Neural progenitor cell (in vitro differentiated cells): ENCODE measurements at places on chromosomes 2 and 18. TPM values are rescaled to one million over a fixed set of nuclear protein-coding genes. Genes with fewer than 3 reads are reported as not detected.

The GLB1L gene
- total RNA-seq = 7.2 and 14.7 TPM in 2 replicates

The ARHGAP28 gene
- total RNA-seq = 19.1 and 25.7 TPM in 2 replicates

The EVX2 gene
- not detected in 2 replicates for total RNA-seq

The ALKAL2 gene
- total RNA-seq = not detected in 2 replicates

The SP140L gene
- 2.0 and 2.1 TPM in 2 replicates for total RNA-seq

DNA sequence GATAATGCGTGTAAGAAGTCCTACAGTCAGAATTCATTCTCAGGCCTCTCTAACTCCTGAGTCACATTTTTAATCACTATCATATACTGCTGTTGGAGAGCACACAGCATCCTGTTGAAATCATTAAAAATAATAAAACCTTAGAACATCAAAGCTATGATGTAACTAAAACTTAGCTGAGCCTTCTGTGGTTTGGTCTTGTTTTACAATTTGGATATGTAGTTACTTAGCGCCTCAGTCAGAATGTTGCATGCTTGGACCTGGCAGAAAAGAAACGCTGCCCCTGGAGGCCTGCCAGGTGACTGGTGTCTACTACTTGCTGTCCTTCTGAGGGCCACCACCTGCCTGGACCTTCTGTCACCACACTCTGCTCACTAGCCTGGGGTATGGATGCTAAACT lies 261.1 kb upstream of the RASGRP3 start:
- H3K4me1 ChIP-seq = no peaks in the 10 kb centered on the region
- no peaks in the 10 kb centered on the region for H3K27me3 ChIP-seq
- no peaks in the 10 kb centered on the region for H3K36me3 ChIP-seq
- no peak for DNase-seq
- H3K27ac ChIP-seq = no peak overlapping the region
- no peak overlapping the region for H3K4me3 ChIP-seq

GRCh38 chr18:7237673-7238272 lies 6.9 kb downstream of the LRRC30 start:
- H3K4me1 ChIP-seq = peaks cover 8% of the 10 kb centered on the region
- DNase-seq = no peak
- no peak overlapping the region for H3K4me3 ChIP-seq
- no peak overlapping the region for H3K27ac ChIP-seq

DNA sequence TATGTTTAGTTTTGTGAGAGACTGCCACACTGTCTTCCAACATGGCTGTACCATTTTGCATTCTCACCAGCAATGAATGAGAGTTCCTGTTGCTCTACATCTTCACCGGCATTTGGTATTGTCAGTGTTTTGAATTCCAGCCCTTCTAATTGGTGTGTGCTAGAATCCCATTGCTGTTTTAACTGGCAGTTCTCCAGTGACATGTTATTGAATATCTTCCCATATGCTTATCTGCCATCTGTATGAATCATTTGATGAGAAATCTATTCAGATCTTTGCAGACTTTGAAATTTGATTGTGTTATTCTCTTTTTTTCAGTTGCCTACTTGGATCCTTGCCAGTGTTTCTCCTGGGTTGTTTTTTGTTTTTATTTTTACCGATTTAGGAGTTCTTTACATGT lies 99.0 kb downstream of the SNTG2 start:
- H3K27ac ChIP-seq = no peak overlapping the region
- no peak for DNase-seq
- H3K36me3 ChIP-seq = no peaks in the 10 kb centered on the region
- H3K4me3 ChIP-seq = no peak overlapping the region
- H3K4me1 ChIP-seq = peaks cover 11% of the 10 kb centered on the region

- H3K27ac ChIP-seq = no peak overlapping the region
- H3K27me3 ChIP-seq = no peaks in the 10 kb centered on the region
- no peak overlapping the region for H3K4me3 ChIP-seq
These were observed 425.4 kb downstream of the TGIF1 start for GRCh38 chr18:3875376-3875775.

GRCh38 chr2:84768840-84769239 lies 112.0 kb downstream of the TRABD2A start:
- H3K27me3 ChIP-seq = no peaks in the 10 kb centered on the region
- no peaks in the 10 kb centered on the region for H3K4me1 ChIP-seq

DNA sequence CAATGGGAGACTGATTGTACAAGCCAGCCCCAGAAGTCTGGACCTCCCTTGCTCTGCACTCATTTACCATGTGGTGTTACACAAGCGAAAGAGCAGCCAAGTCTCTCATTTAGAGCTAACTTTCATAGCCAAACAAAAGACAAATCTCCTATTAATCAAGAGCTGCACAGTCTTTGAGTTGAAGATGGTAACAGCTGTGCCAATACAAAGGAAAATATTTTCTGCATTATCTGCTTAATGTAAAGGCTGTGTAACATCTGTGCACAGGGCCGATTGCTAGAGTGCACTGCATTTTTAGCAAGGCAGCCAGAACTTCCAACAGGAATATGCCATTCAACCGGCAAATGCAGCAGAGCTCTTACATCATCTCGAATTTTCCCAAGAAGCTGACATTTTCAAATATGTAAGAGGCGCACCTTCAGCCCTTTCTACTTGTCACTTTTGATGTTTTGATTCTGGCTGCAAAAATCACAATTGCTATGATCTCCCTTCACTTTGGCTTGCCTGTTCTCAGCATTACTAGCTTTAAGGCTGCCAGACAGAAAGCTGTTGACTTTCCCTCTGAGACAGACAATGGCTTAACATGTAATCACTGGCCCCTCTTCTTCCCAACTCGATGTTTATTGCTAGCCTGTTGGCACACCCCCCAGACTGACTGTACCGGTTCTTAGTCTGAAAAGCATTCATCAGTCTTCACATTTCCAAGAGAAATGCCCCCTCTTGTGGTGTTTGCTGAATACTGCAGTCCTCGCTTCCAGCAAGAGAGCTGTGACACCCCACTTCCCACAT lies 96.9 kb upstream of the TANK start:
- H3K4me3 ChIP-seq = no peak overlapping the region
- no peaks in the 10 kb centered on the region for H3K4me1 ChIP-seq
- DNase-seq = peak; percentile 85
- no peak overlapping the region for H3K27ac ChIP-seq
- no peaks in the 10 kb centered on the region for H3K36me3 ChIP-seq

DNA sequence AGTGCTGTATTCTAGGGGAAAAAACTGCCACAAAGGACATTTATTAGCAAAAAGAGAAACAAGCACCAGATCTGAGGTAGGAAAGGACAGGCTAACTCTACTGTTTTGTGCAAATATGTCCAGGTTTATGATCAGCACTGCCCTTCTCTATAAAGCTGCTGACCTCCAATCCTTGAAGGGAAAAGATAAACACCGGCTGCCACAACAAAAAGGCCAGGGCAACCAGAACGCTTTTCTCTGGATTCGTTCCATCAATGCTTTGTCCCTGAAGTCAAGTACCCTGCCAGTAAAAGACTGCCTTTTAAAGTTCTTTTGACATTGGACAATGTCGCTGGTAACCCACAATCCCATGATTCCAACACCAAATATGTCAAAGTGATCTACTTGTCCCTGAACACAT lies 21.0 kb downstream of the SMAD2 start:
- peaks cover 32% of the 10 kb centered on the region for H3K4me1 ChIP-seq
- no peak overlapping the region for H3K27ac ChIP-seq
- H3K36me3 ChIP-seq = peaks cover 16% of the 10 kb centered on the region
- H3K4me3 ChIP-seq = no peak overlapping the region
- no peak for DNase-seq

DNA sequence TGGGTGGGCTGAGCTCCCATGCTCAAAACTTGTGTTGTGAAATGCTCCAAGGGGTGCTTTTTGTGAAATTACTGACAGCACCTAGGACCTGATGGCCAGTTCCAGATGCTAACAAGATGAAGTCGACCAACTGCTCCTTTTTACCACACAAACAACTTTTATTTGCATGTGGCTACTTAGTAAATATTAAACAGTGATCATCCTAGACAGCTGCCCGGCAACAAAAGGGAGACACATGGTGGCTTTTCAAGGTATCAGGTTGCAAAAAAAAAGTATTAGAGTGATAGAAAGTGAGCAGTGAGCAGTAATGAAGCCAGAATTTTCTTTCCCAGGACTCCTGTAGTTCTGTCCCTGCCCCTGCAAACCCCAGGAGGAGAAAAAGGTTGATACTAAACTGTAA lies 118.5 kb downstream of the RPIA start:
- H3K4me3 ChIP-seq = no peak overlapping the region
- no peak for DNase-seq
- no peaks in the 10 kb centered on the region for H3K36me3 ChIP-seq

- H3K4me3 ChIP-seq = no peak overlapping the region
- peaks cover 13% of the 10 kb centered on the region for H3K4me1 ChIP-seq
- H3K27me3 ChIP-seq = no peaks in the 10 kb centered on the region
- no peak overlapping the region for H3K27ac ChIP-seq
- no peaks in the 10 kb centered on the region for H3K36me3 ChIP-seq
- no peak for DNase-seq
These were observed 122.8 kb downstream of the OSBPL1A start for GRCh38 chr18:24274837-24275236.

GRCh38 chr2:129518937-129519336 lies 460.5 kb upstream of the RAB6C start:
- no peaks in the 10 kb centered on the region for H3K27me3 ChIP-seq
- DNase-seq = no peak
- H3K36me3 ChIP-seq = no peaks in the 10 kb centered on the region
- H3K27ac ChIP-seq = no peak overlapping the region
- no peaks in the 10 kb centered on the region for H3K4me1 ChIP-seq

DNA sequence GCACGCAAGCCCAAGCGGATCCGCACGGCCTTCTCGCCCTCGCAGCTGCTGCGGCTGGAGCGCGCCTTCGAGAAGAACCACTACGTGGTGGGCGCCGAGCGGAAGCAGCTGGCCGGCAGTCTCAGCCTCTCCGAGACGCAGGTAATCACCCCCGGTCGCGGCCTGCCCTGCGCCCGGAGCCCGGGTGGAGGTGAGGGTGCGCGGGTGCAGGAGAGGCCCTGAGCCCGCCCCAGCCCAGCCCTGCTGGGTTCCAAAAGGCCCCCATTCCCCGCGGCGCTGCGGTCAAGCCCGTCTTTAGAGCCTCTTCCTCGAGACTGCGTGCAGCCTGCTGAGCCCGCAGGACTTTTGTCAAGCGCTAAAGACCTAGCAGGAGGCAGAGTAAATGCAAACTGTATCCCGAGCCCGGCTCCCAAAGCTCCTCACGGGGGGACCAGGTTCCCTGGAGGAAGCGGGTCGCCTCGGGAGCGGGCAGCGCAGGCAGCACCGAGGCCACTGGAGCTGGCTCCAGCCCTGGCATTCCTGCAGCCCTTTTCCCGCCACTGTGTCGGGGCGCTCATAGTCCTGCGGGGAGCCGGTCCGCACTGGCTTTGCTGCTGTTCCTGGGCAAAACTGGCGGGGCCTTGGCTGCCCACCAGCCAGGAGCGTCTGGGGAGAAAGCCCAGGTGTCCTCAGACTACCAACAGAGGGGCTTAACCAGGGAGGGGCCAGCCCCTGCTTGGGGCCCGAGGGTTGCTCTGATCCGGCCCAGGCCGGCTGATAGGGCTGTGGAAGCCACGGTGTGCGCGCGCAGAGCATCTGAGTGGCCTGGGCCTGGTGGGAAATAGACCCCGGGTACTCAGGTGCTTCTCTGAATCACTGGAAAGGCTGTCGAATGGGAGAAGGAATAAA lies 7.3 kb downstream of the EMX1 start:
- peaks cover 100% of the 10 kb centered on the region for H3K27me3 ChIP-seq
- H3K27ac ChIP-seq = no peak overlapping the region
- no peaks in the 10 kb centered on the region for H3K36me3 ChIP-seq

GRCh38 chr18:38972571-38972970 lies 1407.0 kb upstream of the CELF4 start:
- H3K4me3 ChIP-seq = no peak overlapping the region
- no peaks in the 10 kb centered on the region for H3K4me1 ChIP-seq
- DNase-seq = no peak
- no peak overlapping the region for H3K27ac ChIP-seq

DNA sequence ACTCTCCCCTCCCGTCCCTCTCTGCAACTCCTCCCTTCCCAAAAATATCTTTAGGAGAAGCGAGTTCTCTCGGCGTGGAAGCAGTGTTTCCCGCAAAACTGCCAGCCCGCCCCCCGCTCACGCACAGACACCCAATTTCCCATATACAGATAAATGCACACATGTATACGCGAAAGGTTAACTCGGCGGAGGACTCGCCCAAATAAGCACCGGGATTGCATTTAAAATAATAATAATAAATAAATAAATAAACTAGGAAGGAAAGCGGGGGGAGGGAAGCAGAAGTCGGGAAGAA lies 70.0 kb upstream of the PSMD14 start:
- no peak for DNase-seq
- H3K27me3 ChIP-seq = peaks cover 54% of the 10 kb centered on the region
- H3K27ac ChIP-seq = no peak overlapping the region
- H3K4me3 ChIP-seq = peak overlapping the region; percentile 56
- H3K36me3 ChIP-seq = no peaks in the 10 kb centered on the region
- peaks cover 41% of the 10 kb centered on the region for H3K4me1 ChIP-seq

DNA sequence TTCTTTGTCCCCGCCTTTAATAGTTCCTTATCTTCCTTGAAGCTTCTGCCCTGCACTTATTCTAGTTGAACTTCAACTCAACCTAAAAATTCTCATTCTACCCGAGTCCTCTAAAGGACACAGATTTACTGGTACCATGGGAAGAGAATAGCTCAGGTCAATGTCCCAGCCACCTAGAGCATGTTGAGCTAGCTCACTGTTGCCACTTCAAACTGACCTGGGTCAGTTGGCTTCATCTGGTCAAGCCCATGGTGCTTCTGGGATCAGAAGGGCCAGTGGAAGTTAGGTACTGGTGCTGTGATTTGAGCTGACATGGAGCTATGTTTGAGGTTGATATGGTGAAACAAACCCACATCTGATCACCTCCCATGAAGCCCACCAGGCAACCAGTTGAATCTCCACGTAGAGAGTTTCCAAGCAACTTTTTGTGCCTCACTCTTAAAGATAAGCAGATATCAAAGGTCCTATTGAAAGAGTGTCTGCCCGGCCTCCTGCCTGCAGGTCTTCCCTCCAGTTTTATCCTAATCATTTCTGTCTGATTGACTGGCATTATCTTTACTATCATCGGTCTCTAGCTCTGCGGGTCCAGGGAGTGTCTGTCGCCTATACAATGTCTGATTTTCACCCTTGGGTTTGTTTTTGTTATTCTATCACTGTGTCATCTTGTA lies 17.2 kb downstream of the GREB1 start:
- H3K4me1 ChIP-seq = peaks cover 42% of the 10 kb centered on the region
- H3K36me3 ChIP-seq = no peaks in the 10 kb centered on the region
- no peak overlapping the region for H3K4me3 ChIP-seq
- H3K27me3 ChIP-seq = no peaks in the 10 kb centered on the region

DNA sequence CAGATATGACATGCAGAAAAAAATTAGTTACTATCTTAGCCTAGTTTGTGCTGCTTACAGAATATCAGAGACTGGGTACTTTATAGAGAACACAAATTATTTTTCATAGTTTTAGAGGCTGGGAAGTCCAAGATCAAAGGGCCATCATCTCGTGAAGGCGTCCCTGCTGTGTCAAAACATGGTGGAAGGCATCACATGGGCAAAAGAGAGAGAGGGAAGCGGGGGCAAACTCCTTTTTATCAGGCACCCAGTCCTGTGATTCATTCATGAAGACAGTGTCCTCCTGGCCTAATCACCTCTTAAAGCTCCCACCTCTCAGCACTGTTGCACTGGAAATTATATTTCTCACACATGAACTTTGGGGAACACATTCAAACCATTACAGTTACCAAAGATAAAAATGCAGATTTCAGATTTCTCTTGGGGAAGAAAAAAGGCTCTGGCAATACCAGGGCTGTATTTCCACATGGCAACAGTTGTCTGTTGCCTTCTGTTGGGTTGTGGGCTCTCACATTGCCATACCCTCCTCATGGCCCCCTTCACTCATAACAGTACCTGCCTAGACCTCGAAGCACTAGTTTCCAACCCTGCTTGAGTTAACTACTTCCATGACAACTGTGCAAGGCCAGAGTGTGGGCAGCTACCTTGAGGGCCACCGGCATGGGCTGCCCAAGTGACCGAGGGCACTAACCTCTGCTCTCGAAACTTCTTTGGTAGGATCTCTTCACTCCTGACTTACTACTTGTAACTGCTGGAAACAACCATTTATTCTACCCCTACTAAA lies 2.7 kb upstream of the ACTR3 start:
- H3K27me3 ChIP-seq = no peaks in the 10 kb centered on the region
- DNase-seq = no peak
- H3K4me3 ChIP-seq = no peak overlapping the region
- no peak overlapping the region for H3K27ac ChIP-seq
